Left ventricle myocardium inferior (tissue), 1 donor: ENCODE measurements at places on chromosomes 3 and 15. TPM values are rescaled to one million over a fixed set of nuclear protein-coding genes. Genes with fewer than 3 reads are reported as not detected.

The SHQ1 gene
- 18.8 TPM for total RNA-seq

The BUB1B gene
- total RNA-seq: 0.85 TPM

The OR5K2 gene
- total RNA-seq: not detected

DNA sequence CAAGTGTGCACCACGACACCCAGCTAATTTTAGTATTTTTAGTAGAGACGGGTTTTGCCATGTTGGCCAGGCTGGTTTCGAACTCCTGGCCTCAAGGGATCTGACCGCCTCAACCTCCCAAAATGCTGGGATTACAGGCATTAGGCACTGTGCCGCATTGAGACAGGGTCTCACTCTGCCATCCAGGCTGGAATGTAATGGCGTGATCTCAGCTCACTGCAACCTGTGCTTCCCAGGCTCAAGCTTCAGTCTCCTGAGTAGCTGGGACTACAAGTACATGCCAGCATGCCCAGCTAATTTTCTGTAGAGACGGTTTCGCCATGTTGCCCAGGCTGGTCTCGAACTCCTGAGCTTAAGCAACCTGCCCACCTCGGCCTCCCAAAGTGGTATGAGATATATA, 51.6 kb downstream of the ACAD9 start:
- H3K27me3 ChIP-seq: no peaks in the 10 kb centered on the region
- no peak for DNase-seq
- H3K36me3 ChIP-seq: no peaks in the 10 kb centered on the region
- no peak overlapping the region for H3K27ac ChIP-seq
- H3K4me3 ChIP-seq: no peak overlapping the region
- peaks cover 3% of the 10 kb centered on the region for H3K4me1 ChIP-seq

- no peaks in the 10 kb centered on the region for H3K36me3 ChIP-seq
- peaks cover 77% of the 10 kb centered on the region for H3K27me3 ChIP-seq
- DNase-seq: no peak
- no peak overlapping the region for H3K4me3 ChIP-seq
- no peak overlapping the region for H3K27ac ChIP-seq
- no peaks in the 10 kb centered on the region for H3K4me1 ChIP-seq
Measured at GRCh38 chr3:10808974-10809373, 7.1 kb upstream of the SLC6A11 start.

- H3K36me3 ChIP-seq: no peaks in the 10 kb centered on the region
- no peak overlapping the region for H3K4me3 ChIP-seq
- no peak for DNase-seq
- H3K4me1 ChIP-seq: peaks cover 10% of the 10 kb centered on the region
Measured at GRCh38 chr3:77247061-77247460, 207.2 kb downstream of the ROBO2 start.

The PRC1 gene
- total RNA-seq: 3.4 TPM

DNA sequence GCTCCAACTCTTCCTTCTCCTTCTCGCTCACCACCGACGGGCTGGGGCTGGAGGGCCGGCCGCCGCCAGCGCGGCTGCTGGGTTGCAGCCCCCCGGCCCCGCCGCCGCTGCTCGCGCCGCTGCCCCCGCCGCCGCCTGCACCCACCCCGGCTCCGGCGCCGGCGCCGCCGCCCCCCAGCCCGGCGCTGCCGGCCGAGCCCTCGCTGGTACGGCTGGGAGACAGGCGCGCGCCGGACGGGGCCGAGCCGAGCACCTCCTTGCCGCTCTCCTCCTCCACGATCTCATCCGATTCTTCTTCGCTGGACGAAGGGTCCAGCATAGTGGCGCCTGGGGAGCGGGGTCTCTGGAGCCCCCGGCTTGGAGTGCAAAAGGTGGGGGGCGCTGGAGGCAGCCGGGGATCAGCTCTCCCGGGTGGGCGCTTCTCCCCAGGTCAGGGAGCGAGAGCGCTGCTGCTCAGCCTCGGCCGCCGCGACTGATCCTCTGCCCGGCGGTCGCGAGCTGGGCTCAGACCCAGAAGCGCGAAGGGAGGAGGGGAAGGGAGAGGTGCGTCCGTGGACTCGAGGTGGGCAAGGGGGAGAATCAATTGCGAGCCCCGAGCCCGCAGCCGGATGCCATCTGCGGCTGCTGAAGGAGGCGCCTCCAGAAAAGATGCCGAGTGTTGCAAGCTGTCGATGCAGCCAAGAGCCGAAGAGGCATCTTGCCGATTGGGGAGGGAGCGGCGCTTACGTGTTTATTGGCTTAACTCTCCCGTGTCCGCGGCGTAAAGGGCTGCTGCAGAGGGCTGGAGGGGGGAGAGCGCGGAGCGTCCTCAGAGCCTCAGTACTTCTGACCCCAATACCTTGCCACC, at the start of gene CADPS:
Gene CADPS (minus strand): TSS at position 706 of the 847 bp plus-strand sequence. CDS start 387 bp downstream, at position 319.
- peak within 1 kb of the TSS; percentile 89 for H3K27ac ChIP-seq
- H3K4me3 ChIP-seq: peak within 1 kb of the TSS; percentile 73
- H3K36me3 ChIP-seq: no peaks in the 10 kb centered on the region
- DNase-seq: peak; percentile 15
- H3K27me3 ChIP-seq: peaks cover 56% of the 10 kb centered on the region

The PLA2G4E gene
- not detected for total RNA-seq

GRCh38 chr15:29194866-29195265, 74.8 kb downstream of the NSMCE3 start:
- no peak for DNase-seq
- H3K27me3 ChIP-seq: peaks cover 46% of the 10 kb centered on the region
- H3K27ac ChIP-seq: no peak overlapping the region

The LNP1 gene
- total RNA-seq: 4.2 TPM

The MEX3B gene
- 2.5 TPM for total RNA-seq
